ENCODE measurements at places on chromosomes 5 and 9.

DNA sequence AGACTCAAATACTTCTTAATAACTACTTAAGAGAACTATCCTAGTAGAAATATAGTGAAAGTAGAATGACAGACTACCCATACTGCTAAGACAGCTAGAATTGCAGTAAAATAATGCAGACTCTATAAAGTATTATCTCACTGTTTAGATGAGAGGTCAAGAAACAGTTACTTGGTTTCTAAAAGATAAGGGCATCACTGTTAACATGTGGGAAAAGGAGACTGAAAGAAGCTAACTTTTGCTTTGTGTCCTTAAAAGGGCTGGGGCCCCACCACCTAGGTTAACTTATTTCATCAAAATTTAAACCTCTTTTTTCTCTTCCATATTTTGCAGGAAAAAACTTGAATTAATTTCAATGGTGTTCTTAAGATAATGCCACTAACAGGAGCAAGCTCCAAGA, 204.3 kb downstream of the CNTLN start:
- no peak for DNase-seq

- no peak for DNase-seq
These were observed 68.4 kb downstream of the NRG2 start for GRCh38 chr5:139974661-139975060.

GRCh38 chr5:142151436-142152383, 43.1 kb downstream of the NDFIP1 start:
- peak; percentile 72 for DNase-seq

- no peak for DNase-seq
These were observed 15.8 kb upstream of the NRARP start for GRCh38 chr9:137317718-137318511.

DNA sequence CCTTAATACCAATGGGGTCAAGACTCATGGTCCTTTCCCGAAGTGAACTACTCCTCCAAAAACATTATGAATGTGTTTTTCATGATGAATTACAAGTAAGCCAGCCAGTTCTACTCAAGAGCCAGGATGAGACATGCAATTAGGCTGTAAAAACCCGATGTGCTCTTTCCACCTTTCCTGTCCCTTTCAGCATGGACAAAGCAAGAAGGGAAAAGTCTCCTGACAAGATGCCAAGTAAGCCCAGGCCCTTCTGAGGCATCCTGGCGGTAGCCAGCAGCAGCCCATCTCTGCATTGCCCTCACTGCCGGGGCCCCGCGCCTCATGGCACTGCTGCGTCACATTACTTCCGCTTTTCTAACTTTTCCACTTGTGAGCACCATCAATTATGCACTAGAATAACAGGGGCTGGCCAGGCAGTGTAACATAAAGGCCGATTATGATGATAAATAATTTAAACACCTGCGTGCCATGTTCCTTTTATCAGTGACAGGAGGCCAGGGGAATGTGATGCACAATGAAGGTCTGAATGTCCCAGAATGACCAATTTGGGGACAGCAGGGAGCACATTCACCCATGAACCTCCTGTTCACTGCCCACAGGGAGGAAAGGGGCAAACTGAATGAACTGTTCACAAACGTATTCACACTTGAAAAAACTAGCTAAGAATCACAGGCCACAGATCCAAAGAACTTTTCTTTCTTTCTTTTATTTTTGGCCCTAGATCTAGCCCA, 37.4 kb downstream of the EFNA5 start:
- peak; percentile 47 for DNase-seq

DNA sequence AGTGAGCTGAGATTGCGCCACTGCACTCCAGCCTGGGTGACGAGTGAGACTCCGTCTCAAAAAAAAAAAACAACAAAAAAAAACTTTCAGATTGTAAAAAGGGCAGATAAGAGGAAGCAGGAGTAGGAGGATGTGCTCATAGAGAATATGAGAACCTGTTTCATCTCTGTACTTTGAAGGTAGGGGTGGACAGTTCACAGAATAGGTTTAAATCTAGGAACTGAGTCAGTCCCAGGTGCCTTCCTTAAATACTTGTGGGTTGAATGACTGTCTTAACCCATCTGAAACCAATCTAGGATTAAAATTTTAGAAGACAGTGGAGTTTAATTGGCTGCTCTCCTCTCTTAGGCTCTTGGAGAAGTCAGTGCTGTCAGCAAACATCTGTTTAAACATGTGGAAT, 12.4 kb downstream of the POLK start:
- DNase-seq, result peak; percentile 26

DNA sequence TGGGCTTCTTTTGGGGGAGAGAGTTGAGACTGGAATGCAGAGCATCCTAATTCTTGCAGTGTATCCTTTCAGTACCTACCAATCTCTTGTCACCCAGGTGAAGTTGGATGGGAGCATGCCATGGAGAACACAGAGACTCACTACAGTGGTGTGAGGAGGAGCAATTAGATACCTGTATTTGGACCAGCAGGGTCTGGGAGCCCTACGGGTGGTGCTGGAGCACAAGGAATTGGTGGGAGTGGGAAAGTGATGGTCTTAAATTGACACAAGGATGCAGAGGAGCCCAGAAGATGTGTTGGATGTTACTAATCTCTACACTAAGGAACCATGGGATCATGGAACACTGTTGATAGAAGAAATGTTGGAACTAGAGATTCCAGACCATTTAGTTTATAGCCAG, 212.7 kb downstream of the CHSY3 start:
- DNase-seq, result no peak

DNA sequence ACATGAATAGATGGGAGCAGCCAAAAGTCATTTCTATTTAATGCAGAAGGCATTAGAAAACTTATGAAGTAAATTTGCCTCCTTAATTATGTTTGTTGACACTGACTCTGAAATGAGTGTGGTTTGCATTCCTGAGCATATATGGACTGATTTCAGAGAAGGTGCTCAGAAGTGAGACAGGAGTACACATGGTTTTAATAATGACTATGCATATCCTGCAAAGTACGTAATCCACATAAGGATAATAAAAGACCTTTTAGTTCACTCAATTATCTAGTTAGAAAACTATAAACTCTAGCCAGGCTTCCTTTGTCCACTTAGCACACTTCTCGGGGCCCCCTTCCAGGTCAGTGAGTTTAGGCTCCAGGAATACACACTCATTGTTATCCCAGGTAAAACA, 75.7 kb upstream of the SNX2 start:
- peak; percentile 80 for DNase-seq

DNA sequence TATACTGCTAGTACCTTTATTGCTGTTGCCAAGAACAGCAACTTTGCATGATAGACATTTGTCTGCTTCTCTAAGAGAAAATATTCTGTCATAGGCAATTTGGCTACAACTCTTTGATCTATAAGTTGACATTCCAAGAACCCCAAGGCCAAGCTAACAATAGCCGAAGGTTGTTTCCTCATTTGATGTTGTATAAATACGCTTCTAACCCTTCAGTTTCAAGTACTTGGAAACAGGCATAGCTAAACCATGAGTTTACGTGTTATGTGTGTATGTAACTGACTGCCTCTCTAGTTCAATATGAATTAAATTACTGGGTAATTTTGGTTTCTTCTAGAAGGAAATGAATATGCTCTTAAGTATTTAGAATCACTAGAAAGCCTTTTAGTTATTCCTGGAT, 1034.0 kb downstream of the TLE4 start:
- DNase-seq, result peak; percentile 6

- DNase-seq, result peak; percentile 56
These were observed 4.3 kb upstream of the TIFAB start for GRCh38 chr5:135456238-135457099.

Measured in fibroblast of skin of right quadriceps (primary cell).